NCI-H526 (cell line): ENCODE measurements at places on chromosomes 12 and 14.

GRCh38 chr12:121561009-121561395 is 19.8 kb downstream of the KDM2B start:
- DNase-seq = no peak

DNA sequence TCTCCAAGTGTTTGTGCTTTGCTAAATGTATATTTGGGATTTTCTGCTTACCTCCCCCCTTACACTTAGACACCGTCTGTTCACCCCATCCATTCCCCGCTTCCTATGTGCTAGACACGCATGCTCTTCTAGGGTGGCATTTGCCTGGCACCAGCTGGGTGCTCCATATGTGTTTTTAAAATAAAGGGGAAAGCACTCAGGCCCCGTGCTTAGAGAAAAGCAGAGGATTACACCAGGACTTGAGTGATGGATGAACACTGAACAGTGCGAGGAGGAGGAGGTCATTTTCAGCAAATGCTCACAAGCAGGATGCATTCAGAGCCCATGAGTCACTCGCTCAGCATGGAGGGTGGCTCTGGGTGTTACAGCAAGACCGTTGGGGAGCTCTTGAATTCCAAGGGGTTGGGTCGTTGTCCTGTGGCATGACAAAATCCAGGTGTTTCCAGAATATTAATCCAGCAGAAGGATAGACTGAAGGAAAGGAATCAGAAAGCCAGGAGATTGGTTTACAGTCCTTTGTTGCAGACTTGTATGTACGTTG is 2.9 kb upstream of the BDKRB1 start:
- DNase-seq = no peak

GRCh38 chr14:86020841-86021240 is 490.9 kb downstream of the FLRT2 start:
- no peak for DNase-seq

GRCh38 chr12:15859116-15859515 is 23.1 kb upstream of the STRAP start:
- DNase-seq = no peak

- peak; percentile 49 for DNase-seq
Observed at GRCh38 chr14:93648440-93649168, 139.7 kb downstream of the PRIMA1 start.

DNA sequence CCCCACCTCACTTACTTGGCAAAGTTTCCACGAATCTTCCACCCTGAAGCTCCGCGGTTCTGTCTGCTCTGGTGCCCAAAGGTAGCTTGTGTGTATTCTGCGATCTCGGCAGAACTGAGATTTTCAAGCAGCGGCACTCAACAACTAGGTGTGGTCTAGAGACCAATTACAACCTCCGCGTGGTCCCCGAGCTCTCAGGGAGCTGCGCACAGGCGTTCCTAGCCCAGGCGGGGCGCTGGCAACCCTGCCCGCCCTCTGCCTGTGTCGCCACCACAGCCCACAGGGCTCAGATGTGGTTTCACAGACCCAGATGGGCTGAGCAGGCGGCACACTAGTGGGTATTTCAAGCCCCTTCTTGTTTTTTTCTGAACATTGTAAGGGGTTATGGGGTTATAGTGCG is 1.5 kb upstream of the DIABLO start:
- DNase-seq = peak; percentile 54

DNA sequence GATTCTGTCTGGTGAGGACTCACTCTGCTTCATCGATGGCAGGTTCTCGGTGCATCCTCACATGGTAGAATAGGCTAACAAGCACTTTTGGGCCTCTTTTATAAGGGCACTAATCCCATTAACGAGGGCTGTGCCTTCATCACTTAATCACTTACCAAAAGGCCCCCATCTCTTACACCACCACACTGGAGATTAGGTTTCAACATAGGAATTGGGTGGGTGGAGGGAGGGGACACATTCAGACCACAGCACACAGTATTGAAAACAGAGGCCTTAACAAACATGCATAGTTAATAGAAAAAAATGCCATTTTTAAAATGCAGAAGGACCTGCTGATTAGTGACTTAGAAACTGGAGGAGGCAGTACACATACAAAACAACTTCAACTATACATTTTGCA is 61.6 kb downstream of the SPPL3 start:
- DNase-seq = no peak

DNA sequence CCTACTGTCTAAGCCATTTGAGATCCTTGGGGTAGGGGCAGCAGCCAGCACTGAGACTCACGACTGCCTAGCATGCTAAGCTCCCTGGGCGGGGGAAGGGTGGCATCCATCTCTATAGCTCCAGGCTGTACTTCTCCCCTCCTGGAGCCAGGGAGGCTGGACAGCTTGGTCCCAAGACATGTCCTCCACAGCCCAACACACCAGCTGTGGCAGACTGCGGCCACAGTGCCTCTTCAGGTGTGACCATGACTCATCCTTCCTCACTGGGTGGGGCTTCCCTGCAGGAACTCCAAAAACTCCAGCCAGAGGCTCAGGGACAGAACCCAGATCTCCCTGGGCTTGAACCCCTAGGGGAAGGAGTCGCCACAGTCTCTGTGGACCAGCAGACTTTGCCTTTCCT is 193.9 kb downstream of the GPHN start:
- no peak for DNase-seq
